ENCODE measurements at places on chromosomes 1 and 21.

GRCh38 chr1:205259324-205259832 lies 31.6 kb downstream of the TMCC2 start:
- no peak for DNase-seq

GRCh38 chr1:22808186-22808675 lies 97.6 kb downstream of the EPHB2 start:
- DNase-seq, result no peak

DNA sequence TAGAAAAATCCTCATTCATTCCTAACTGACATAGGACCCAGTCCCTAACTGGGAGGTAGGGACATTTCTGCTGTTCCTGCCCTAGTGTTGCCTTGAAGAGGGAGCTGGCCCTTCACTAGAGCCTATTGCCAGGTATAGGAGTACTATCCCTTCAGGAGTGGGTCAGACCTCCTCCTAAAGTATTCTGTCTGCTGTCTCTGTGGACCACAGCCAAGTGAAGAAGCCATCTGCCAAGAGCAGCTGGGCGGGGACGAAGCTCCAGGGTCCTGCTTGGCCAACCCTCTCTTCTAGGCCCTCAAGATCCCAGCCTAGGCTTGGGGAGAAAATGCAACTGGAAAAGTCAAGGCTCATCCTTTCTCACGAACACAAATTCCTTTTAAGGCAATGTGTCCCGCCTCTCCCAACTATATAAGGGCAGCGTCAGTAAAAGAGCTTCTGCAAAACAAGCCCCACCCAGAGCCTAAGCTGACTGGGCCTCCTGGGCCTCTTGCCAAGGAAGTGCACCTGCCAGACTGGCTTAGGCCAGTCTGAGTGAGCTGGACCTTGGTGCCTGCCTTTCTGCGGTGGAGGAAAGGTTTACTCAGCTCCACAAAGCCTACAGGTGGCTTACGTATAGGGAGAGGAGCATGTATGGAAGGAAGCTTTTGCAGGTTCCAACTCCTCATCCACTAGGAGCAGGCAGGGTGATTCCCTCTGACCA lies 638 bp upstream of the TUFT1 start:
- peak; percentile 36 for DNase-seq

DNA sequence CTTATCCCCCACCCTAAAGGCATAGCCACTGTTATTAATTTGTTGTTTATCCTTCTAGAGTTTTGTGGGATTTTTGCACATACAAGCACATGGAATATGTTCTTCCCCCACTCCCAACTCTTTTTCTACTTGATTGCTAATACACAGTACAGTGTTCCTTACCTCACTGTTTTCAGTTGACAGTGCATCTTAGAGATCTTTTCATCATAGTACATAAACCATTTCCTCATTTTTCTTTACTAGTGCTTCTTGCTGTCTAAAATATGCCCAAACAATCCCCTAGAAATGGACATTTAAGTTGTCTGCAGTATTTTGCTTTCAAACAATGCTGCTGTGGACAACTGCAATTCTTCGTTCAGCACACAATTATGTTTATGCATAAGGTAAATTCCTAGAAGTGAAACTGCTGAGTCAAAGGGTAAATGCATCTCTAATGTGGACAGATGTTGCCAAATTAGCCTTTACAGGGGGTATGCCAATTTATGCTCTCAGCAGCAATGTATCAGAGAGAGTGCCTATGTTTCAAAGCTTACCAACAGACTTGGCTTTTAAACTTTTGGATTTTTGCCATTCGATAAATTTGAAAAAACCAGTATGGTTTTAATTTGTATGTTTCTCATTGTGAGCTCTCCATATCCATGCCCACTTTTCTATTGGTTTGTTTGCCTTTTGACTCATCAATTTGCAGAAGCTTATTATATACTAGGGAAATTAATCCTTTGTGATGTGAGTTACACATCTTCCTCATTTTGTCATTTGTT lies 132.6 kb downstream of the MRPS6 start:
- DNase-seq, result no peak

DNA sequence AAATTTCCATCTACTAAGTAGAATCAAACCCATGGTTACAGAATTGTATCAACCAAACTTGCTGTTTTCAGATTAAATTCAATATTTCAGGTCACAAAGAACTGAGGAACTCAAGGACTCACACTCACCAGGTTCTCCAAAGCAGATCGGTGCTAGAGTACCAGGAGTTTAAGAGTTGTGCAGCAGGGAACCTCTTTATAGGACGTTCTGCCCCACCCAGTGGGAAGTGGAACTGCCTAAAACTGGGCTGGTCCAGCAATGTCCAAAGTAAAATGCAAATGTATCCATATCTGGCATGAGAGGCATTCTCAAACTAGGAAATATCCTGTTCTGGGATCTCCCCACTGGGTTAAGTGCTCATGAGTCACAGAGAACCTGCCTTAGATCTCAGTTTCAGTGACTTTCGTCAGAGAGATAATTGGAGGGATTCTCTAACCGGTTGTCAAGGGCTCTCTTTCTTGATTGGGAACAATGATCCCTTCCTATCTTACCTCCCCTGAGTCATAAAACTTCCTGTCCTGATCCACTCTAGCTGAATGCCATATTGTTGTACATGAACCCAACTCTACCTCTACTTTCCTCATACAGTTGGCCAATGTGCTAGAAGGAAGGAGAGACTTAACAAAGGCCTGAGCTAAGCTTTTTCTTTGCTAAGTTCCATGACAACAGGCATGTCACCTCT lies at the start of gene SPRR2D:
Gene SPRR2D (minus strand): TSS at position 171 of the 682 bp plus-strand sequence. CDS start 774 bp downstream, outside the sequence.
- no peak for DNase-seq

DNA sequence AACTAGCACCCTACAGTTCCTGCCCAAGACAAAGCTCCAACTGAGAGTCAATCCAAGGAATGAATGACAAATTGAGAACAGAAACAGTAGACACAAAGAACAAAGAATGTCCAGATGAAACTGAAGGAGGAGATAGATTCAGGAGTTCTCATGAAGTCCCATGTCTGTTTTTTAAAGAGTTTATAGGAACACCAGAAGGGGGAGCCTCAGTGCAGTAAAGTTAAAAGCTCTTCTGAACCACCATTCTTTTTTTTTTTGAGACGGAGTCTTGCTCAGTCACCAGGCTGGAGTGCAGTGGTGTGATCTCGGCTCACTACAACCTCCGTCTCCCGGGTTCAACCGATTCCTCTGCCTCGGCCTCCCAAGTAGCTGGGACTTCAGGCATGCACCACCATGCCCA lies 323.6 kb downstream of the MRPL39 start:
- no peak for DNase-seq

DNA sequence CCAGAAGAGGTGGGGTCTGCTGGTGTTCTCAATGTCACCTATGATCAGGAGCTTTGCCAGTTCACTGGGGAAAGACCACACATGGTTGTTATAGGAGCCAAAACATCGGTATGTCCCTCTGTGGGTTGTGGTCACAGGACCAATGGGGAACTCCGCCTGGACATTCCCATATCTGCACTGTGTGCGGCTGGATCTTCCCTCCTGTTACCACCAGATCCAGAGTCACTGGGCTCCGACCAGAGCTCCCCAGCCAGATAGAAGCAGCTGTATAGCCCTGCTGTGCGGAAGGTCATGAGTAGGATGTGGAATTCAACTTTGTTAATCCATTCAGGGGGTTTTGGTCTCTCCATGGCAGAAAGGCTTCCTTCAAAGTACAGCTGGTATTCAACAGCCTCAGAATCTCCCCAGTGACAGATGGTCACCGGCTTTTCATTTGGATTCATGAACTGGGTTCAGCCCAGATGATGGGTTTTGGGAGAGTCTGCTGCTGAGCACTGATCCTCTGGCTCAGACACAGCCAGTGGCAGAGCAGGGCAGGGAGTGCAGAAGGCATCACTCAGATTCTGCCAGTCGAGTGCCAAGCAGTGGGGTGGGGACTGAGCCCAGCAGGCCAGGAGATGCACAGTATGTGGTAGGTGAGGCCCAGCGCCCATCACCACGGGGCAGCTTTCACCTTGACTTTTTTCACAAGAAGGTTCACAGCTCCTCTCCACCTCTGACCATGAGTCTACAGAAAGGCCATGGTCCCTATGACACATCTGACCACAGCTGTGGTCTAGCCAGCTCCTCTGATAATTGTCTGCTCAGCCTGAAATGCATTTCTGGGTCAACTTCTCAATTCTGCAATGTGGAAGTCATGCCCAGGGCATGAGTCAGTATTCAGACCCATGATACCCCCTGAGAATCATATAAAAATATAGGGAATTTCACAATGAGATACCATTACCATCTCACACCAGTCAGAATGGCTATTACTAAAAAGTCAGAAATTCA lies 2.9 kb upstream of the SHCBP1L start:
- no peak for DNase-seq

- DNase-seq, result no peak
Observed at GRCh38 chr1:37360011-37360410, 114.4 kb upstream of the ZC3H12A start.

DNA sequence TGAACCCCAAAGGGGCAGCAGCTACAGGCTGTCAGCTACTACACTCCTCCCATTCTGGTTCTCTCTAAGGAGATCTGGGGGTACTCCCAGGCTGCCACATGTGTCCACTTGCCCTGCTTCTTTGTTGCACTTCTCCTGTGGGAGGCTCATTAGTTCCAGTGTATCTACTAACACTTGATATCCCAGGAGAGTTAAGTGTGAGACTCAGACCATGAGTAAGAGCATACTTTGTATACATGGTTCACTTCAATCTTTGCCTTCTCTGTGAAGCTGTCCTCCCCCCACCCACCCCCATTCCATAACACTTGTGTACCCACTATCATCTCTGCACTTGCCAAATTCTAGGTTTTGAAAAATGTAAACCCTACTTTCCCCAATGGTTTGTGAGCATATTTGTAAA lies 34.9 kb upstream of the GADD45A start:
- DNase-seq, result no peak

GRCh38 chr21:24881506-24881905 lies 725.8 kb downstream of the MRPL39 start:
- DNase-seq, result no peak

GRCh38 chr1:35557118-35557610 lies at the start of gene KIAA0319L:
Gene KIAA0319L (minus strand): TSS chr1:35557403. CDS start chr1:35554491, 2,912 bp downstream.
- peak; percentile 82 for DNase-seq

DNA sequence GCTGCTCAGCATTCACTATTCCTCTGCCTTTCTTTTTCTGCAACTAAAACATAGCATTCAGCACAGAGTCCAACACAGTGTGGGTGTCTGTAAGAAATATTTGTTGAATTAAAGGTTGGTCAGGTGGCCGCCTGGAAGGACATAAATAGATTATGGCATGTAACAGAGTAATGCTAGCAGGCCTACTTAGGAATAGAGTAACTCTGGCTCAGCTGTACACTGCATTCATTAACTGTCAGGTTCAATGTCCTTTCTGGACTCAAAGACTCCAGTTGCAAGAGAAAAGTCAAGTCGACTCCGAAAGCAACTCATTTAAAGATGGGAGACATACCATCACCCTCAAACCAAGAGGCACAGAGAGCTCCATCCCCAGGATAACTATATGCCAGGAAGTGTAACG lies 116.0 kb downstream of the LMX1A start:
- no peak for DNase-seq

GRCh38 chr1:153379591-153379990 lies 4.2 kb upstream of the S100A12 start:
- DNase-seq, result no peak
